Temporal lobe (tissue), 4 donors: ENCODE measurements at places on chromosomes 7 and 10. TPM values are rescaled to one million over a fixed set of nuclear protein-coding genes. Genes with fewer than 3 reads are reported as not detected.

GBX1 gene
- not detected for total RNA-seq

ACBD7 gene
- 11.8 TPM for total RNA-seq

CALML5 gene
- total RNA-seq = not detected

MACROH2A2 gene
- 30.7 TPM for total RNA-seq

SPOCK2 gene
- 25.8 TPM for total RNA-seq

COX19 gene
- total RNA-seq = 13.3 TPM

AMZ1 gene
- 1.5 TPM for total RNA-seq

TSPAN15 gene
- 3.7 TPM for total RNA-seq

NACAD gene
- 8.9 TPM for total RNA-seq

SPDYE11 gene
- under 0.01 TPM for total RNA-seq

LLCFC1 gene
- total RNA-seq = not detected

MAD1L1 gene
- 18.7 TPM for total RNA-seq

AKR1C8 gene
- not detected for total RNA-seq

PNLIPRP3 gene
- total RNA-seq = not detected

CABCOCO1 gene
- total RNA-seq = 4.2 TPM

CALU gene
- total RNA-seq = 36.4 TPM

AS3MT gene
- total RNA-seq = 9.1 TPM

GNAT3 gene
- total RNA-seq = not detected

C10orf95 gene
- total RNA-seq = under 0.01 TPM

GTF2IRD1 gene
- 12.3 TPM for total RNA-seq

MCU gene
- 34.7 TPM for total RNA-seq

SHH gene
- 0.98 TPM for total RNA-seq

GPR85 gene
- 131 TPM for total RNA-seq

SH2D4B gene
- total RNA-seq = 1.2 TPM

ST7 gene
- 64.2 TPM for total RNA-seq

PRKAR2B gene
- 174 TPM for total RNA-seq

NPSR1 gene
- not detected for total RNA-seq

LOXL4 gene
- 0.25 TPM for total RNA-seq

CFTR gene
- 0.25 TPM for total RNA-seq

ITGA8 gene
- 3.2 TPM for total RNA-seq

SPDYE16 gene
- total RNA-seq = 0.25 TPM

FAM171A1 gene
- total RNA-seq = 30.7 TPM

CLCN1 gene
- not detected for total RNA-seq

PKD2L1 gene
- 0.25 TPM for total RNA-seq

MAT1A gene
- total RNA-seq = under 0.01 TPM

PSD gene
- total RNA-seq = 99.6 TPM

GRK5 gene
- total RNA-seq = 11.6 TPM

ADARB2 gene
- 4.2 TPM for total RNA-seq

SPAG6 gene
- total RNA-seq = 1.2 TPM

ABI1 gene
- 43.3 TPM for total RNA-seq

HOXA10 gene
- not detected for total RNA-seq

CNPY1 gene
- 0.74 TPM for total RNA-seq

LDB3 gene
- total RNA-seq = 0.25 TPM

PSMC2 gene
- 105 TPM for total RNA-seq

H2AZ2 gene
- total RNA-seq = 177 TPM

LRRC4 gene
- 13.5 TPM for total RNA-seq

PNLIP gene
- total RNA-seq = not detected

NPTX2 gene
- 6.1 TPM for total RNA-seq

PRSS37 gene
- total RNA-seq = not detected

UPK3B gene
- total RNA-seq = 0.98 TPM

CALML3 gene
- not detected for total RNA-seq

CCDC172 gene
- total RNA-seq = not detected
